Effector memory CD4-positive, alpha-beta T cell (primary cell): ENCODE measurements at places on chromosomes 6 and 20.

GRCh38 chr6:24032896-24033688 lies 92.9 kb upstream of the NRSN1 start:
- no peak for DNase-seq

DNA sequence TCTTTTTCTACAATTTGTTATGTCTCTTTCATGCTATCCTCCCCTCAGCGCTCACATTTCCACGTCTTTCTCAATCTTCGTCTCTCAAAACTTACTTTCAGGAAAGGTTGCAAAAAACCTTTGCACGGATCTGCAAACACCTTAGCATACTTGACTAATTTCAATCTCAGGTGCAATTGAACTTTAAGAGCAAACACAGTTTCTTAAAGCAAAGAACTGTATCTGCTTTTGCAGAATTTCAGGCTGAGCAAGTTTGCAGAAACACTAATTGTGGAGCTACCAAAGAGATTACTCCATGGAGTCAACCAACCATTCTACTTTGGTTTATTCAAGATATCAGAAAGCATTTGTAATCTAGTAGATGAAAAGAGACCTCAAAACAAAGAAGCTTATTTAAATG lies 668.2 kb upstream of the MARCKS start:
- no peak for DNase-seq

DNA sequence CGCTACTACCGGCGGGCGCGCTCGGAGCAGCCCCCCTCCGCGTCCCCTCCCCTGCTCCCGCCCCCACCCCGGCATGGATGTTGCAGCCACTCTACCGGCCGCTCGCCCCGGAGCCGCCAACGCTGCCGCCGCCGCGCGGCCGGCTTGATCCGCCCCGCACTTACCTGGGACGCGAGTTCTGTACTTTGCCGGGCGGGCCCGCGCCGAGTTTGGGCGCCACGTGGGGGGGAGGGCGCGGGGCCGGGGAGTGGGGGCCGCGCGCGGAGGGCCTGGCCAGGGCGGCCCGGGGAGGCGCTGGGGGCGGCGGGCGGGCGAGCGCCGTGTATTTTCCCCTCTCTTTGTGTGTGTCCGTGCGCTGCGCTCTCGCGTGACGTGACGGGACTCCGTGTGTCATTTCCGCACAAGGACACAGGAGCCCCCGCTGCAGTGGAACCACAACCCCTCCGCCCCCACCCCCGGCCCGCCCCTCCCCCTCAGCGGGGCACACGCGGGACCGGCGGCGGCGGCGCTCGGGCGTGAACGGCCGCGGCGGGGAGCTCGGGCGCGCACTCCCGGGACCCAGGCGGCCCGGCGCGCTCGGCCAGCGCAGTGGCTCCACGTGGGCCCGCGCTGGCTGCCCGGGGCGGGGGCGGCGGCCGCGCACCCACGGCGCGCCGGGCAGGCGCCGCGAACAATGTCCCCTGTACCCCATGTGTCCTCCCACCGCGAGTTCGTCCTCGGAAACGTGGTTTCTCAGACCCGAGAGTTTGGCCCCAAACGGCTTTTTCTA lies at the start of gene BEND3:
Gene BEND3 (minus strand): TSS at position 590 of the 769 bp plus-strand sequence. CDS start 16,230 bp downstream, outside the sequence.
- peak; percentile 19 for DNase-seq

GRCh38 chr20:50850721-50851286 lies 55.9 kb downstream of the BCAS4 start:
- DNase-seq = no peak

- no peak for DNase-seq
Measured at GRCh38 chr6:89073840-89074239, 6.7 kb upstream of the PNRC1 start.

DNA sequence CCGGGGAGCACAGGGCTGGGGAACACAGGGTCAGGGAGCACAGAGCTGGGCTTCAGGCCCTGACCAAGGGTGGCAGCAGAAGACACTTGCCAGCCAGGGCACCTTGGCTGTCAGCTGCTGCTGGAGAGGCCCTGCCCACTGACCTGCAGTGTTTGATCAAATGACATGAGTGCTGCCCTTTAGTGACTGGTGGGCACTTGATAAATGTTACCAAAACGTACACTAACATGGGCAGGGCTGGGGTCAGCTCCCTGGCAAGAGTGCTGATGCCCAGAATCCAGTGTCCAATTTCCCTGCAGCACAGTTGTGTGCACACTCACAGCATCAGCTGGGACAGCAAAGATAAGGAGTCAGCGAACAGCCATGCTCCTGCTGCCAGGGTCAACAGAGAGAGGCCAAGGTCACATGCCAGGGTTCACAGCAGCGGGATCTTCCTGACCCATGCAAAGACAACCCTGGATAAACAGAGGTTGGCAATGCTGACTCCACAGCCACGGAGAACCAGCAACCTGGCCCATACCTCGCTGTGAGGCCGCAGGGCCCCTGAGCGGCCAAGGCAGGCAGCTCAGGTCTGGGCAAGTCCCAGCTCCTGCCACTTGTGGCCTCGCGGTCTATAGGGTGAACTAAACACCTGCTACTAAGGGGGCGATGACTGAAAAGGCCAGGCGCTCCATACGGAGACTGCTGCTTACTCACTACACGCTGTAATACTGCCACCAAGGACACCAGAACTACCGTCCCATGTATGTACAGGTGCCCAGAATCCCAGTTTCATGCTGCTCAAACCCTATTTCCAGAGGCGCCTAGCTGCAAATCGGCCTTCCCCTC lies 46.3 kb downstream of the NINL start:
- DNase-seq = no peak

GRCh38 chr6:143621159-143621873 lies 56.4 kb upstream of the PHACTR2 start:
- DNase-seq = no peak

- DNase-seq = no peak
Measured at GRCh38 chr6:27685279-27685678, 212.4 kb upstream of the ZNF184 start.

GRCh38 chr6:30102970-30103871 lies 9.7 kb downstream of the TRIM31 start:
- DNase-seq = peak; percentile 64

- no peak for DNase-seq
Measured at GRCh38 chr20:53751620-53752318, 158.1 kb upstream of the ZNF217 start.

GRCh38 chr20:31712564-31713311 lies 9.9 kb downstream of the BCL2L1 start:
- DNase-seq = no peak

GRCh38 chr6:163419413-163420288 lies 5.1 kb downstream of the QKI start:
- no peak for DNase-seq

- DNase-seq = no peak
Measured at GRCh38 chr6:70538376-70538775, 28.4 kb upstream of the SDHAF4 start.

DNA sequence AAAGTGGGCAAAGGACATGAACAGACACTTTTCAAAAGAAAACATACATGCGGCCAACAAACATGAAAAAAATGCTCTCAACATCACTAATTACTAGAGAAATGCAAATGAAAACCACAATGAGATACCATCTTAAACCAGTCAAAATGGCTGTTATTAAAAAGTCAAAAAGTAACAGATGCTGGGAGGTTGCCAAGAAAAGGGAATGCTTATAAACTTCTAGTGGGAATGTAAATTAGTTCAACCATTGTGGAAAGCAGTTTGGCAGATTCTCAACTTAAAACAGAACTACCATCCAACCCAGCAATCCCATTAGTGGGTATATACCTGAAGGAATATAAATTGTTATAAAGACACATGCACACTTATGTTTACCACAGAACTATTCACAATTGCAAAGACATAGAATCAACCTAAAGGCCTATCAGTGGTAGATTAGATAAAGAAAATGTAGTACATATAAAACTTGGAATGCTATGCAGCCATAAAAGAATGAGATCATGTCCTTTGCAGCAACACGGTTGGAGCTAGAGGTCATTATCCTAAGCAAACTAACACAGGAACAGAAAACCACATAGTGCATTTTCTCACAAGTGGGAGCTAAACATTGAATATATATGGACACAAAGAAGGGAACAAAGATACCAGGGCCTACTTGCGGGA lies 16.3 kb downstream of the CENPQ start:
- no peak for DNase-seq

DNA sequence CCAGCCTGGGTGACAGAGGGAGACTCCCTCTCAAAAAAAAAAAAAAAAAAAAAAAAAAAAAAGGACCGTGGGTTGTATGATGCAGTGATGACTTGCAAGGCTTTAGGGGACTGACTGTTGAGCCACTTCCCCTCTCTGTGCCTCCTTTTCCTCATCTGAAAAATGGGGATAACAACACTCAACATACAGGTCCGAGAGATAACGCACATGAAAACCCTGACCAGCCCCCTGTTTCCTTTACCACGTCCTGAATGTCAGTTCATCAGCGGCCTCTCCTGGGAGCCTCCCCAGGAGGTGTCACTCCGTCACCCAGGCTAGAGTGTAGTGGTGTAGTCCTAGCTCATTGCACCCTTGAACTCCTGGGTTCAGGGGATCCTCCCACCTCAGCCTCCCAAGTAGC lies 3.9 kb downstream of the SLA2 start:
- no peak for DNase-seq

GRCh38 chr6:134105940-134106339 lies 53.5 kb upstream of the SLC2A12 start:
- no peak for DNase-seq

- no peak for DNase-seq
Measured at GRCh38 chr6:38997128-38997761, 51.3 kb upstream of the GLP1R start.

DNA sequence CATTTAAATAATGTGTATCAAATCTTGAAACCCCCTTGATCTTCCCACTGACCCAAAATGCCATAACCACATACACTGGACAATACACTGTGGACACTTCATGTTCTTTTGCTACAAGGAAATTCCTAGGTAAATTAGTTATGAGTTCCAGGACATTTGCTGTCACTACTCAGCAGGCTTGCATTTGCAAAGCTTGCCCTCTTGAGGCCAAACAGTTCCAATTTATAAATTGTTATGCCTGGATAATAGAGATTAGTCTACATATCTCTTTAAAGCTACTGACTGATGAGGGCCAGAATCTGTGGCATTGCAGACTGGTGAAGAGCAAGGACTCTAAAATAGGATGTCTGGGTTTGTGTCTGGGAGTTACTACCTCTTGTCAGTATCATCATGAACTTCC lies 17.4 kb upstream of the RAB32 start:
- no peak for DNase-seq

- DNase-seq = no peak
Measured at GRCh38 chr20:12699374-12700228, 309.2 kb upstream of the SPTLC3 start.

- DNase-seq = no peak
Measured at GRCh38 chr20:45183084-45183483, 8.4 kb downstream of the PI3 start.

DNA sequence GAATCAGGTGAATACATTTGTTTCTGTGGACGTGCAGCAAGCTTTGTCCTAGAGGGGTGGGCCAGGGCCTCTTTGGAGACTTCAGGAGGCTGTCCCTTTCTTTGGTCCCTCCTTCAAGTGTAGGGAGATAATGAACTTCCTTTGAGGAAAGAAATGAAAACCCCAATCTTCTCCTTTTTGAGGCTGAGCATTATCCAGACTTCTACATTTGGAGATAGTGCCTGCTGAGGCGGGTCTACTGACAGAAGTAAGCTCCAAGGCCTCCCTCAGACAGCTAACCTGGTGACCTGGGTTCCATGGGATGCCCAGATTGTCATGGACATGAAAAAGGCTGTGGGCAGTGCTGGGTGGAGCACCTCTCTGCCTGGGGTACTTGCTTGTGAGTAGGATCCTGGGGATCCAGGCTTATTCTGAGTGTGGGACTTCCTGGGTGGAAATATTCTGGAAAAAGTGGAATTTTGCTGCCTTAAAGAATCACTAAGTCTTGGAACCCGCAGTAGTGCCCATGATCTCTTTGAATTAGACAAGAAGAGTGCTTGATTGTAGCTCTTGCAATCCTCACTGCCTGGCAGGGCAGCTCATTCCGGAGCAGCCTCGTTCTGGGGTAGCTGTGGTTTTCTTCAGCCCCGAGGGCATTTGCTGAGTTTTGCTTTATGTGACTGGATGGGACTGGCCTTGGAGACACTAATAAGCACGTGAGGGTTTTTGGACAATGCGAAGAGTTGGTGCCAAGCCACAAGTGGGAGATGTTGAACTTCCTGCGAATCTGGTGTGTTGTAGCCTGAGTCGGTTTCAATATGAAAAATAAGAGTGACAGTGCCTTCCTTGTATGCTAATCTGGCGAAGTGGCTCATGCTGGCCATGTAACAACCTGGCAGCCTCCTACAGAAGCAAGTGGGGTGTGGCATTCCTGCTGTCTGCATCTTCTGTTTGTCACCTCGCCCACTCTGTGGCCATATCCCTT lies 28.1 kb downstream of the SNRNP48 start:
- no peak for DNase-seq

GRCh38 chr6:30727920-30728553 lies 7.9 kb downstream of the TUBB start:
- no peak for DNase-seq

DNA sequence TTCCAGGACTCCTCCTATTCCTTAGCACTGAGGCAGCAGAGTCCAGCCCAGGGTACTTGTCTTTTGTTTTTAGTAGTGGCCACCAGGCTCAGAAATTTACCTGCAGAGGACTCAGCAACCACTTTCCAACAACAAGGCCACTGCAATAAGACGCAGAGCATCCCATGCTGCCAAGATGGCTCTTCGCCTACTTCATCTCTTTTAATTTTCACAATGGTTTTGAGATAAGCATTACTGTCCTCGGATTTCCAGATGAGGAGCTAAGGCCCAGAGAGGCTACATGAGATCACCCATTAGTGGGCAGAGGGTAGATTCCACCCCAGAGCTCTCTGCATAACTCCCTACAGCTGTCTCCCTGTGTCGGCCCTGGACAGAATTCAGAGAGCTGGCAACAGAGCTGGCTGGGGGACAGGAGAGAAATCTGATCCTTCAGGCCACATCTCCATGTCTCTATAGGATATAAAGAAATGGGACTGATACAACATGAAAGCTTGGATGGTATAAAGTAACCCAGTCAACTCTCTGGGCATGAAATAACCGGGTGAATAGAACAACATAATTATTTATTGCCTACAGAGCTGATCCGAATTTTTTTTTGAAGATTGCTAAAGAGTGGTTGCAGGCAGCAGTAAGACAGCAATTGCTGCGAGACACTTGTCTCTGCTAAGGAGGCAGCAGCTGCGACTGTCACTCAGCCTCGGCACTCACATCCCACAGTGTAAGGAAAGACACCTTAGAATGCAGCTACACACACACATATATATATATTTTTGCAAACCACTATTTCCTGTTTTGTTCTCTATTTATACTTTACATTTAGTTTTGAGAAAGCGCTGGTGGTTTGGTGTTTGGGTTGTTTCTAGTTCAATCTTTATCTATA lies 37.2 kb downstream of the SCML4 start:
- peak; percentile 8 for DNase-seq

DNA sequence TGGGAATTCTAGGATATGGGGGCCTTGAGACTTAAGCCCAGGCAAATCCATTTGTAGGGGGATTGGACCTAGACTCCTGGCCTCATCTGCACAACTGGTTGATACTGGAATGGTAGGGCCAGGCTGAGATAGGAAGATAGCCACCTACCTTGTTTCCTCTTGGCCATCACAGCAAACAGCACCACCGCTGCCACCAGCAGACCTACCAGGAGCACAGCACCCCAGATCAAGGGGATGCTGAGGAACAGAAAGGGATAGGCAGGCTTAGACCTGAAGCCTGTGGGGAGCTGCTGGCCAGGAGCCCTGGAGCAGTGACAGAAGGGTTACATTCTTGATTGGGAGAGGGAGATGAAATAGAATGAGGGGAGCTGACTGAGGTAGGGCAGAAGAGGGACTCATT lies 3.5 kb downstream of the TREML1 start:
- DNase-seq = no peak

- DNase-seq = no peak
Measured at GRCh38 chr20:13868331-13868730, 83.5 kb downstream of the NDUFAF5 start.
